ENCODE measurements at places on chromosomes 16 and 17.

GRCh38 chr16:78976212-78976611 is 624.3 kb downstream of the MAF start:
- no peak for DNase-seq

- DNase-seq = no peak
Measured at GRCh38 chr16:54009464-54010176, 277.0 kb downstream of the IRX3 start.

DNA sequence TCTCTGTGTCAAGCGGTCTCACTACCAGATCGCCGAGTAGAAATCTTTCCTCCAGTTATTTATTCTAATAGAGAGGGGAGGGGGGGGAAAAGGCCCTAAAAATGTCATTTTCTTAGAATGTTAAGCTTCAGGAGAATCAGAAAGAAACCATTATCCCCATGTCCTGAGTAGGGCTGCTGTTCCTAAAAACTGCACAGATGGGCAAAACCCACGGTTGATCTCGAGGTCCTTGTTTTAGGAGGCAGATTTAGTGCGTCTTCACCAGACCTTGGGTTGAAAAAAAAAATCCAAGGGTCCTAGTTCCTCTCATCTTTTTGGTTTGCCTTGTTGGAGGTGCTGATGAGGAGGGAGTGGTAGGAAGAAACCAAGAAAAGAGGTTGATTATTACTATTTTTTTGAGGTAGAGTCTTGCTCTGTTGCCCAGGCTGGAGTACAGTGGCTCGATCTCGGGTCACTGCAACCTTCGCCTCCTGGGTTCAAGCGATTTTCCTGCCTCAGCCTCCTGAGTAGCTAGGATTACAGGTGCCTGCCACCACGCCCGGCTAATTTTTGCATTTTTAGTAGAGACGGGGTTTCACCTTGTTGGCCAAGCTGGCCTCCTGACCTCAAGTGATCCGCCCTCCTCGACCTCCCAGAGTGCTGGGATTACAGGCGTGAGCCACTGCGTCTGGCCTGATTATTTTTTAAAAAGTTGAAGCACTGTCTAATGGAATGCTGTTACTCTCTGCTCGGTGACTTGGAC is 1.4 kb downstream of the CBFB start:
- DNase-seq = no peak

- DNase-seq = no peak
Measured at GRCh38 chr16:54177052-54177861, 109.3 kb downstream of the IRX3 start.

GRCh38 chr16:88334778-88335720 is 47.7 kb upstream of the ZNF469 start:
- DNase-seq = no peak

All from COLO829 (cell line).